ENCODE measurements at places on chromosomes 5 and 9.
A peak's percentile ranks its signal among the peaks of the same experiment; 100 is the strongest.

DNA sequence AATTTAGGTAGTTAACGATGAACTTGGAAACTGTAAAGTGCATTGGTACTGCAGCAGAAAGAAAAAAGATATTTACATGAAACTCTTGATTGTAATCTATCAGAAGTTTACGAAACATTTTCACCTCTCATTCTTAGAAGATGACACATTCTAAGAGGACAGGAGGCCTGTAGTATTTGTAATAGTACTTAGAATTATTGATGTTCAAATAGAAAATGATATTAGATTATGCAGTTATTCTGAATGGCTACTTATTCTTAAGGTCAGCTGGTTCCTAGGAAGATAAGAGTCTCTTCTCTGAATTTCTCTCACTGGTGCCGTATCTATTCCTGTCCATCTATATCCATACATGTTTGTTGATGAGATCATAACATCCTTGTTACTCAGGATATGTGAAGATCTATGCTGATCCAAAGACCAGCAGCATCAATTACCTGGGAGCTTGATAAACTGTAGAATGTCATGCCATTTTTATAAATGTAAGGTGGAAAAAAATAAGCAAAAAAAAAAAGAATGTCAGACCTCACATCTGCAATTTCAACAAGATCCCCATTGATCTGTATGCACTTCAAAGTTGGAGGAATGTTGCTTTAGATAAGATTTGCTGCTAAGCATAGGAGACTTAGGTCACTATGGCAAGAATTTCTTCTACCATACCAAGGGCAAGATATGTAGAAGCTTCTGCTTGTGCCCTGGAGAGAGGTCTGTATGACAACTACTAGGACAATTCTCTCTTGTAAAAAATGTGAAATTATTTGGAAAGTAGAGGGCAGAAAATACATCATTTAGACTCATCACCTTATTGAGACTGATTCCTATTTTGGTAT, 42.4 kb upstream of the RICTOR start:
- no peak for DNase-seq

DNA sequence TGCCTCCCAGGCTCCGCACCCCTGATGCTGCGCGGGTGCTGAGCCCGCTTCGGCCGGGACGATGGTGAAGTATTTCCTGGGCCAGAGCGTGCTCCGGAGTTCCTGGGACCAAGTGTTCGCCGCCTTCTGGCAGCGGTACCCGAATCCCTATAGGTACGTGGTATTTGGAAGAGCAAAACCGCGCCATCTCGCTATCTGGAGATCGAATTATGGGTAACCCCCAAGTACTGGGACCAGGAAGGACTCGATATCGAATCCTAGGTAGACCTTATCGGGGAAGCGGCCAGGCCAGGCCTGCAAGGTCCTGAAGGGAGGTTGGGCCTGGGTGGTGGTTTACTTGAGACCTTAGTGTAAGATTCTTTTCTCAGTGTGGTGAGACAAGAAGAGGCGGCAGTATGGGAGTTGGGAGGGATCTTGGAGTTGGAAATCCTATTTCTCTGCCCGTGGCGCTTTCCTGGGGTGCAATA, 359 bp downstream of the PRELID1 start:
- DNase-seq: no peak

DNA sequence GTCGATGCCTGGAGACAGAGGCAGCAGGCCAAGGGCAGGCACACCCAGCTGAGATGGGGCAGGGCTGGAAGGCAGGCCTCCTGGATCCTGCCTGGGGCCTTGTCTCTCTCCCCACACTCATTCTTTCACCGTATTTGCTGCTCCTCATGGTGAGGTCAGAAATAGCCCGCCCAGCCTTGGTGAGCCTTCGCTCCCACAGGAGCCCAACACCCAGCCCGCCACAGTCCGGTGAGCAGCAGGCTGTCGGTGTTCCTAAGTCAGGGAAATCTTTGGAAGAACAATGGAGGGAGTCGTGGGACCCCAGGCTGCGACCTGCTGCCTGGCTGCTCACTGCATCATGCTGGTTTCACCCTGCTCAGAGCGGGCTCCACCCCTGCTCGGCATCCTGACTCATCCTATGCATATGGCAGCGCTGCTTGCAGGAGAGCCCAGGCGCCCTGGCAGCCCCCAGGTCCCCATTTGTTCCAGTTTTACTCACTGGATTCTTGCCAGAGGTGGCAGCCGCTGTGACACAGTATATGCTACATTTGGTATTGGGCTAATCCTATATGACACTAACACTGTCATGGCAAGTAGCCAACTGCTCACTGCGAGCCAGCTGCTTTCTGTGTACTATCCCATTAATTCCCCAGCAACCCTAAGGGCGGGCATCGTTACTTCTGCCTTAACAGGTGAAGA, 53.2 kb upstream of the NCS1 start:
- DNase-seq: no peak

- DNase-seq: no peak
Observed at GRCh38 chr5:151214614-151215545, 9.0 kb downstream of the CCDC69 start.

DNA sequence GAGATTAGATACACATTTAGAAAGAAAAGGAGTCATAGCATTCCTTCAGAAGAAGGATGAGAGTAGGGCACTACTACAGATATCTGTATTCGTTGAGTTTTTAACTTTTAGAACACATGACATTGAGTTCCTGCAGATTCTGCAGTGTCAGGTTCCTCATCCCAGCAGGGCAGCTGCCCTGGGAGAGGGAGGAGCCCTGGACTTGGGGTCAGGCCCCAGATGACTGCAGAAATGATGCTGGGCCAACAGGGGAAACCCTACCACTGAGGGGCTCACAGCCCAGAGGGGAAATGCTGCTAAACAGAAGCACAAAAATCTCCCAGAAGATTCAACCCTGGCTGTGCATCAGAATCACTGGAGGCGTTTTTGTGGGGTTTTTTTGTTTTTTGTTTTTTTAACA, 68.9 kb upstream of the TAF1L start:
- no peak for DNase-seq

DNA sequence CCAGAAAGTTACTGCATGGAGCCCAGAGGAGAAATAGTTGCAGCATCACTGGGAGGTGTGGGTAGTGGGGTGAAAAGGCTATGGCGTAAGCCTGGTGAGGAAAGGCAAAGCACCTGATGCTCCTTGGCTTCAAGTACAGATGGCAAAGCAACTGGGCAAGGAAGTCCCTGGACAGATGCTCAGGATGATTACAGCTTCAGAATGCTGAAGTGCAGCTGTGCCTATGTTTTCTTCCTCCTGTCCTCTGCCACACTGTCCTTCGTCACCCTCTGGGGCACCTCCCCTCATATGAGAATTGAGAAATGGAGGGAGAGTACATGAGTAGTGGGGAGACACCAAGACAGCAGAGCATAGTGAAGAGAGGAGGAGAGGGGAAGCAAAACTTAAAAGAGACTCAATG, 328.0 kb downstream of the PDE4D start:
- no peak for DNase-seq

GRCh38 chr5:143153332-143154119, 250.0 kb downstream of the NR3C1 start:
- DNase-seq: no peak

GRCh38 chr5:6632324-6632887, 438 bp downstream of the NSUN2 start:
- DNase-seq: no peak

DNA sequence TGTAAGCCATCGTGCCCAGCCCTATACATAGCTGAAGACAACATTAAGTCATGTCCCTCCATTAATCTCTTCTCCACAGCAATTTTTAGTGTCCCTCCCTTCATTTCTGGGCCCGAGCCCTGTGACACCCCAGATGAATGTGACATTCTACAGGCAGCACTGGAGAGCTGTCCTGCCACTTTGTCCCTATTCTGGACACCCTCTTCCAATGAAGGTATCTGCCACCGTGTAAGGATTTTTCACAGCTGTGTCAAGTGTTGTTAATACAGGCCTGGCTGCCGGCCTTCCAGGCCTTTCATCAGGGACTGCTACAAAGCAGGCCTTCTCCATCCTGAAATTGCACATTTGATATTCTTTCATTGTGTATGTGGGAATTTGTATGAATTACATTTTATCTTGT, 62.0 kb upstream of the SLC28A3 start:
- DNase-seq: no peak

DNA sequence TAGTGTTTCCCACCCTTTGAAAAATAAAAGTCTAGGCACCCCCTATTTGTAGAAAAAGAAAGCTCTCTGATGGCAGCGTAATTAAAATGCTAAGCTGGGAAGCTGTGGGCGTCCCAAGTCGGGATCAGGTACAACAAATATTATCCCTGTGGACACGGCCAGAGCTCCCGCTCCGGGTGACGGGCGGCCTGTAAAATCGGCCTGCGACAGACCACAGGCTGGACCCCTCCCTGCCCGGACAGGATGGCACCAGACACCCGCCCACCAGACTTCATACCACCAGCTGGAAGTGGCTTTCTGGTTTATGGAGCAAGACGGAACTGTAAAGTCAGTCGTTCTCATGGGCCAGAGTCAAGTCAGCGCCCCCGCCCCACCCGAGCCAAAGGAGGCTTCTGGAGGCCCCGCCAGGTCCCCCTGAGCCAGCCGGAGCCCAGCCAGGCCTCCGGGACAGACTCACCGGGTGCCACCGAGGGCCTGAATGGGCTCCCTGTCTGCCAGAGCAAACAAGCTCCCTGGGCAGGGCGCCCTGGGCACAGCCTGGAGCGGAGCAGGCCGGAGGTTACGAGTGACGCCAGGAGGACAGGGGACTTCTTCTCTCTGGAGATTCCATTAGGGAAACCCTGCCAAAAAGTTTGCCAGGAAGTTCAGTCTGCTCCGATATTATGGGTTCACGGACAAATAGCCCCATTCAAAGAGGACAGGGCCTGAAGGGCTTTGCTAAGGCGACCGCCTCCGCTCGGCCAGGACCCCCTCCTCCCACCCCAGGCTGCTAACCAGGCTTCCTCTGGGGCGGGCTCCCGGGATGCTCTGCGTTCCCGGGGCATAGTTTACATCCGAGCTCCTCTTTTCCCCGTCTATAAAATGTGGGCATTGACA, 173.7 kb downstream of the ERCC6L2 start:
- DNase-seq: no peak

- DNase-seq: no peak
Observed at GRCh38 chr9:127502706-127503378, 51.5 kb downstream of the LRSAM1 start.

DNA sequence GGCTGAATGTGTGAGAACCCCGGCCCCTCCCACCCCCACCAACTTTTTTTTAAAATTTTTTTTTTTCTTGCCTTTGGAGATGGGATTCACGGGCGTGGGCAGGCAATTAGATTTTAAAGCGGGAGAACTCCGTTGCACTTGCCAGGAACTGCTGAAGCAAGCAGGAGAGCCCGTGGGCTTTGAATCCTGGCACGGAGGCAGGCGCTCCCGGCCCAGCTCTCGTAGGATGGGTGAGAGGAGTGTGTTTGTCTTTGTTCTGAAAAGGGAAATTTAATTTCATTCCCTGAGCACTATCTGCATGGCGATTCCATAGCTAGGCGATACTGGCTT, 54.3 kb upstream of the BOD1 start:
- no peak for DNase-seq

- no peak for DNase-seq
Observed at GRCh38 chr5:160363660-160364395, 6.6 kb downstream of the C1QTNF2 start.

GRCh38 chr9:125700791-125701190, 6.2 kb downstream of the MAPKAP1 start:
- no peak for DNase-seq

GRCh38 chr5:32173267-32174010, 680 bp downstream of the GOLPH3 start:
- DNase-seq: peak; percentile 28

DNA sequence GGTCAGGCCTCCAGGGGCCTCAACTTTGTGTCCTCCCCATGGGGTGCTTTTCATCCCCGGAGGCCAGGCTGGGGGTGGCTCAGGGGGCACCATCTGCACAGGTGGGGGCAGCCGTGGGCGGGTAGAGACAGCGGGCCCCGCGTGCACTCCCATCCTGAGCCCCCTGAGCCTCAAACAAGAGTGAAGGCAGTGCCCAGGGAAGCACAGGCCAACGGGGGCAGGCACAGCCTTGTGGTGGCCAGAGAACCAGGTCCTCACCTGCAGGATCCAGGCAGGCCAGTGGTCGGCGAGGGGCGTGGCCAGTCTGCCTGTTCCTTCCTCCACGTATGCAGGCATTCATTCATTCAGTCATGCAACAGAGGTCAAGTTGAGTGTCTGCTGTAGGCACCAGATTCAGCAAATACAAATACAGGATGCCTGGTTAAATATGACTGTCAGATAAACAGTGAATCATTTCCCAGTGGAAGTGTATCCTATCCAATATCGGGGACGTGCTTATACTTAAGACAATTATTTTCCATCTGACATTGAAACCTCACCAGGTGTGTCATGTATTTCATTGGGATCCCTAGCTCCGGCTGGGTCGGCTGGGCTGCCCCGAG, 22.3 kb downstream of the KCNT1 start:
- DNase-seq: no peak

DNA sequence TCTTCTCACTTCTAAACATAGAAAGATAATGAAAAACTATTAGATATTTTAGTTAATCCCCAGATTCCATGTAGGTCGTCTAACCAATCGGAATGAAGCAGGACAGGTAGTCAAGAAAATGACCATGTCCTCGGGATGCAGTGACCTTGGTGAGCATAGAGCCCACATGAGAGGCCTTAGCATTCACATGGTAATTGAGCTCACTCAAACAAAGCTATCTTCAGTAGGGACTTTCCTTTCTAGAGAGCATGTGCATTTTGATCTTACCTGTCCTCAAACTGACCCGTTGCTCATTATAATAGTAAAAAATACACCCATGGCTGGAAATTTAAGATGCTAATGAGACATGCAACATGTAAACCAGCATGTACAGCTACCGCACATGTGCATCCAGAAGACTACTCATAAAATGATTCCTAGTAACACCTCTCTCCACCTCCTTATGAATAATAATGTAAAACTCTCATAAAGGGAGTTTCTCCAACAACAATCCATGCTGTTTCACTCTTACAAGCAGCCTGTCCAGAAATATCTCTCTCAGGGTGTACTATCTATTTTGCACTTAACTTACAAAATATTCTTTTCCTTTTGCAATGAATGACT, 274.0 kb upstream of the CDH9 start:
- no peak for DNase-seq

GRCh38 chr5:163135849-163136248, 301.5 kb upstream of the CCNG1 start:
- no peak for DNase-seq

DNA sequence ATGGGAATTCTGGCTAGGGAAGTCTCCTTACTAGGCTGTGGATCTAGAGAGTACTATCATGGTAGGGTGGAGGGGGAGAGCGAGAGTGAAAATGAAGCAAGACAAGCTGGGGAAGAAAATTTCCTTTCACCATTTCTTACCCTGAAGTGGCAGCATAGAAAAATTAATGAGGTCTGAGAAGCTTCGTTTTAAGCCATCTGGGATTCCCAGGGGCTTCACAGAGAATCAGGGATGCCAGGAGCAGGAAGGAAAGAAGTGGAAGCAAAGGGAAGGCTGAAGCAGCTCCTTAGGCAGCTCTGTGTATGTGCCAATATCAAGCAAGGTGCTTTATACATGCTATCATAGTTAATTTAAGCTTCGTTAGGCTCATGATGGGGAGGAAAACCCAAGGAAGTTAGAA, 169.9 kb downstream of the ZSWIM6 start:
- DNase-seq: no peak

- no peak for DNase-seq
Observed at GRCh38 chr5:111511831-111512374, 432 bp downstream of the STARD4 start.
